ENCODE measurements at places on chromosomes 1 and 21.

DNA sequence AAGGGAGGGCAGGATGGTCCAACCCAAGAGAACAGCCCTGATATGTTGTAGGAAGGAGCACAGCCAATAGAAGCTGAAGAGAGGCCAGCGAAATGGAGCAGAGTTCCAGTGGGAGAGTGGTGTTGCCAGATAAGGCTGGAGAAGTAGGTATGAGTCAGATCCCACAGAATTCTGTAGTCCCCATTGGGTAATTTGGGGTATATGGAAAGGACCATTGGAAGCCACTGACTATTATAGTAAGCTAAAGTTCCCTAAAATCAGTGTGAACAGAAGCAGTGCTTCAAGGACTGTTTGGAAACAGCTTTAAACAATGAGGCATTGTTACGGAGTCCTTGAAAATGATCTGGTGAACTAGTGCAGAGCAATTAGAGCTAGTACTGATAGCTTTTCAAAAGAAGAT is 63.0 kb downstream of the DISP1 start:
- DNase-seq = peak; percentile 70

DNA sequence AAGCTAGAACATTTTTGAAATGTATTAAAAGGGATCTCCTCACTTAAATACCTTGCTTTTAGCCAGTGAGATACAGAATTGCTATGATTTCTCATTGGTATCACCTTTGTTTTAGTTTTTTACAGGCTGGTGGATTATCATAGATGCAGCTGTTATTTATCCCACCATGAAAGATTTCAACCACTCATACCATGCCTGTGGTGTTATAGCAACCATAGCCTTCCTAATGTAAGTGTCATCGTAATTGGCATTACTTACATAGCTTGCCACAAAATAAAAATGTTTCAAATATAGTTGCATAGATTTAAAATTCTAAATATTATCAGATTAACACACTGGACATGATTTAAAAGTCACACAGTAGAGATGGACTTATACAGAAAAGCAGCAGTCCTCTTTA is 4.7 kb downstream of the TMEM50A start:
- DNase-seq = no peak

- DNase-seq = peak; percentile 72
These were observed 17.4 kb upstream of the IL19 start for GRCh38 chr1:206753141-206753540.

- no peak for DNase-seq
These were observed 8.1 kb downstream of the CCSAP start for GRCh38 chr1:229334716-229335115.

DNA sequence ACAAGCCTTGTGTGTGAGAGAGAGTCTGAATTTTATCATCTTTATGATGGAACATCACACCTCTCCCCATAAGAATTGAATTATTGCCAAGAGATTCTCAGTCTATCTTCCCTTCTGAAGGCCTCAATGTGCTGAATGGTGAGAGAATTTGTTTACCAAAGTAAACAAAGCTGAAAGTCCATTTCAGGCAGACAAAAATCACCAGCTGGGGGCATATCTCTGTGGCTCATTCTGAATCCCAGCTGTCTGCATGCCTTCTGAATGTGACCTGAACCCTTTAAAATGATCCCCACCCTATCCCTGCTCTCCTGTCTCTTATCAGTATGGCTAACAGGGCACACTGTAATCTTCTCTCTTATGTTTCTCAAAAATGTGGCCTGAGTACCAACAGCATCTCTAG is 99.1 kb upstream of the CAMK1G start:
- no peak for DNase-seq

- DNase-seq = no peak
These were observed 31.5 kb downstream of the PALMD start for GRCh38 chr1:99677416-99677815.

DNA sequence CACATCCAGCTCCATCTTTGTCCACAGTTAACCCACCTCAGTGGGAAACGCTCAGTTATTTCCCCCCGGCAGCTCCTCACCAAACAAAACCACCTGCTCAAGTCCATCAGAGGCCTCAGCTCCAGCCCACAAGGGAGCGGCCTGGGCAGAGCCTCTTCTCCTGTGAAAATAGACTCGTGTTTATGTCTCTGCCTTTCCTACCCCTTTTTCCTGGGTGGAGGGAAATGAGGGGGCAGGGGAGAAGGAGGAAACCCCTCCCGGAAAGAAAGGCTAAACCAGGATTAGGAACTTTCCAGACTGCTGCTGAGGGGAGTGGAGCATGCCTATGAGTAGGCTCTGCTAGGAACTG is 81.6 kb downstream of the PAX7 start:
- no peak for DNase-seq

GRCh38 chr21:41868062-41868710 is 11.0 kb downstream of the PRDM15 start:
- no peak for DNase-seq

DNA sequence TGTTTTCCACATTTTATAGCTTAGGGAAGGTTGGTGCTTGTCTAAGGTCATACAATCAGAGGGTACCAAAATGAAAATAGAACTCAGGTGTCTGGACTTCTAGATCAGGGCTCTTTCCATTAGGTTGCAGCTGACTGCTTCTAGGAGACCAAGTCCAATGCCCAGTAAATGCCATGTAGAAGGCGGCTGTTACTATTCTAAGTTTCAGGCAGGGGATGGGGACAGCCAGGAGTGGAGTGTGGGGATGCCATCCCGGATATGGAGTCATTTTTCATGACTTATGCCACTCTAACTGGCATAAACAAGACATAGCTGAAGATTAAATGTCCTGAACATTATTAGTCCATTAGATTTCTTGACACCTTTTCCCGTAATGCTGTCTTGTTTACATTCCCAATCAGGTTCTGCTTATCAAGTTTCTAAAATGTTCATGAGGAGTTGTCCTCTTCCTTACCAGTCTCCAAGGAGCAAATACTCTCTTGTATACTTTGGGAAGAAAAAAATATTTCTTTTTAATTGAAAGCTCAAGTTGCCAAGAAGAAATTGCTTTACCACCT is 31.5 kb downstream of the XCL1 start:
- DNase-seq = no peak

GRCh38 chr1:119081267-119081666 is 59.2 kb downstream of the WARS2 start:
- no peak for DNase-seq

GRCh38 chr1:91172541-91172940 is 150.7 kb upstream of the ZNF644 start:
- DNase-seq = no peak

DNA sequence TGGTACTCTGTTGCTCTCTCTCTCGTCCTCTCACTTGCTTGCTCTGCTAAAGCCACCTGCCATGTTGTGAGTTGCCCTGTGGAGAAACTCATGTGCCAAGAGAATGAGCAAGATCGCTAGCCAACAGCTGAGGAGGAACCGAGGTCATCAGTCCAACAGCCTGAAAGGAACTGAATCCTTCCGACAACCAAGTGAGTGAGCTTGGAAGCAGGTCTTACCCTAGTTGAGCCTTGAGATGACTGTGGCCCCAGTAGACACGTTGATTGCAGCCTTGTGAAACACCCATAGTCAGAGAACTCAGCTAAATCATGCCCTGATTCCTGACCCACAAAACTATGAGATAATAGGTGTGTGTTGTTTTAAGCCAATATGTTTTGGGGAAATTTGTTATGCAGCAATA is 48.1 kb upstream of the BACH1 start:
- DNase-seq = no peak

DNA sequence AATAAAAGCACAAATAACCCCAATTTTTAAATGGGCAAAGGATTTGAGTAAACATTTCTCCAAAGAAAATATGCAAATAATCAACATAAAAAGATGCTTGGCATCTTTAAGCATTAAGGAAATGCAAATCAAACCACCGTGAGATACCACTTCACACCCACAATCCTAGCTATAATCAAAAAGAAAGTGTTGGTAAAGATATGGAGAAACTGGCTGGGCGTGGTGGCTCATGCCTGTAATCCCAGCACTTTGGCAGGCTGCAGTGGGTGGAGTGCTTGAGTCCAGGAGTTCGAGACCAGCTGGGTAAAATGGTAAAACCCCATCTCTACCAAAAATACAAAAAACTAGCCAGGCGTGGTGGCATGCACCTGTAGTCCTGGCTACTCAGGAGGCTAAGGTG is 16.9 kb downstream of the ARHGEF11 start:
- DNase-seq = no peak
